Activated CD8-positive, alpha-beta memory T cell treated with anti-CD3 and anti-CD28 coated beads for 24 hours (primary cell): ENCODE measurements at places on chromosomes 12 and 14.
A peak's percentile ranks its signal among the peaks of the same experiment; 100 is the strongest.

DNA sequence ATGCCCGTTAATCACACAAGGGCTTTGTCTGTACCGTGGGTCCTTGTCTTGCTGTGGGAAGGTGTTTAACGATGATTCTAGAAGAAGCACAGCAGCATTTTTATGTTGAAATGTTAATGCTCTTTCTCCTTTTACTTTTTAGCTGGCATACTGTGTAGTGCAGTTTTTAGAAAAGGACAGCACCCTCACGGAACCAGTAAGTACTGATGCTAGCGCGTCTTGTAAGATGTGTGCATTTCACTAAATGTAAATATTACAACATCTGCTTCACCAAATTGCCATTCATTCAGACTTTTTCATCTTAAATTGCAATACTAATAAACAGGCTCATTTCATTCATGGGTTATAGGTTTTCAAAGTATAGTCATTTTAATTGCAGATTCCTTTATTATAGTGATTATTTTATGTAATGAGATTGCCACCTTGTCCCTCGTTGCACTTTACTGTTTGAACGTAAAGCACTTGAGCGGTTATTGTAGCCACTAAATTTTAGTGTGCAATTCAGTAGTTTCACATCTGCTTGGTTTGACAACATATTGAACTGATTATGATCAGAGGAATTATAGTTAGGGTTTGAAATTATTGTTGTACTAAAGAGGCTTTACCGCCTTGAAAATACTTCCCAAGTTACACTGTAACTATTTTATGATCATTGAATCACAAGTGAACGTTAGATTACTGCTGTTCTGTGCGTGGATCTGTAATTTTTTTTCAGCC lies 69.8 kb upstream of the DYNC1H1 start:
- no peak for DNase-seq

- no peak for DNase-seq
Measured at GRCh38 chr12:64187370-64187769, 34.7 kb downstream of the KICS2 start.

- DNase-seq = no peak
Measured at GRCh38 chr12:44846826-44847225, 29.3 kb downstream of the NELL2 start.

GRCh38 chr12:104137001-104137901 lies 759 bp downstream of the NFYB start:
- DNase-seq = peak; percentile 83

- DNase-seq = no peak
Measured at GRCh38 chr12:55041345-55042055, 21.7 kb downstream of the NEUROD4 start.

DNA sequence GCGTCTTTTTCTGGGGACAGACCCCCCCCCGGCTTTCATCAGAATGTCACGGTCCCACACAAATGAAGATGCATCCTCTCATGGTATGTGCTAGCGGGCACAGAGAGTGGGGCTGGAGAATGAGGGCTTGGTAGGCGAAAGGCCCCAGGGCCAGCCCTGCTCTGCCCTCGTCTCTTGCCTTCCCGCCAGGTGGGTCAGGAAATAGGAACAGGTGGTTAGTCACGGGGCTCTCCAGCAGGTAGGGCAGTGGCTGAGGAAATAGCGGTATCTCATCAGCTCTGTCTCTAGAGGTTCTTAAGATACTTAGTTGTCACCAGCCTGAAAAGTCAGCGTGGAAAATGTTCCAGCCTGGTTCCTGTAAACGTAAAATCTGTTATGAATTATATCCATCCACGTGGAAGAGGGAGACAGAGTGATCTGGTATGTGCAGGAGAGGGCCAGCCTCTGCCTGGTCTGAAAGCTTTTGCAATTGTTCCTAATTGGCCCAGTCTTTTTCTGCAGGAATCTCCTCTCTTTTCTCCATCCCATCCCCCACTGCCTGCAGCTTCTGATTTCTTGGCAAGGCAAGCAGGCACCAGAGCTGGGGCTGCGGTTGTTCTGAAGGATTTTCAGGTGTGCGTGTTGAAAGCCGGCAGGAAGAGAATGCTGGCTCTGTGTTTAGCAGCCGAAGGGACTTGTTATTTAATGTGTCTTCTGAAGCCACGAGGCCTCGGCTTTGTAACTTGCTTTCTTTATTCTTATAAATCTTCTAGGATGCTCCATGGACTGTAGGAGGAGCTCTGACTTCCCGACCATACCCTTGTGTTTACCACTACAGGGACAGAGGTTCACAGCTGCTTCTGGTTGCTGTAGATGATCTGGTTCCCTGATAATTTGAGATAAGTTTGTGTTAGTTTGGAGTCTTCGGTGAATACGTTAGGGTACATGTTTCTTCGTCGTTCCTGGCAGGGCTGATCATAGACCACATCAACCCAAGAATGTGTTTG lies 131.1 kb downstream of the CACNA1C start:
- DNase-seq = no peak

DNA sequence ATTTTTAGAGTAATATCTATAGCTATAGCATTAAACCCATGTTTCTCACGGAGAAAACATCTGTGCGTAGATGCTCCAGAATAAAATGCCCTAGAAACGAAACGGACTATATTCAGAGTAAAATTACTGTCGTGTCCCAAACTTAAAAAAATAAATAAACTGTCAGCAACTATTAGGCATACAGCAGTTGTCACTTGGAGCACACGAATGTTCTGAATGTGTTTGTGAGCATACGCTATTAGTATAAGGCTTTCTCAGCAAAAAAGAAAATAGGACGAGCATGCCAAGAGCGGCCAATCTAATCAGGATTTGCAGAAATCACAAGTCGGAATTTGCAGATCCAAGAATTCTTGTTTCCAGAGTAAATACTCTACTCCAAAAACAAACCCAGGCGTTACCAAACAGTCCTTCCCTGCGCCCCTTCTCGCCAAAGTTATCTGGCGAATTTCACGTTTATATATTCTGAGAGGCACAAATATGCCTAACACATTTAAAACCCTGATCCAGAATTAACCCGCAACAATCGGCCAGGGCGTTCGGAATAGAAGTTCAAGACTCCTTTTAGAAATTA lies 836 bp downstream of the PTPN21 start:
- DNase-seq = no peak

- no peak for DNase-seq
Measured at GRCh38 chr14:68448252-68448902, 344.5 kb downstream of the ZFP36L1 start.

- DNase-seq = no peak
Measured at GRCh38 chr12:30701056-30701455, 5.4 kb upstream of the IPO8 start.

GRCh38 chr14:39097159-39097558 lies 5.9 kb downstream of the SEC23A start:
- no peak for DNase-seq

DNA sequence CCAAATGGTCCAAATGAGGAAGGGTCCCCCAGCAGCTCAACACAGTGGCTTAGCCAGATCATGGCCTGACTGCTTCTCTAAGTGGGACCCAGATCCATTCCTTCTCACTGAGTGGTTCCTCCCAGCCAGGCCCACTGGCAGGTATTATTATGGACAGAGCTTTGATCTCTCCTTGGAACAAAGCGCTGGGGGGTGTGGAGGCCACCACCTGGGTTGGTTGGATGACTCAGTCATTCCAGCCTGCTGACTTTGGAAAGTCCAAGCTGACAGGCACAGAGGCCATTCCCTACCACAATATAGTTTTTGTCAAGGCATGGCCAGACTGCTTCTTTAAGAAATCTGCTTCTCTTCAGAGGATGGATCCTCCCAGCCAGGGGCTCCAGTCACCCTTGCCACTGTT lies 341.1 kb downstream of the BTG1 start:
- no peak for DNase-seq

DNA sequence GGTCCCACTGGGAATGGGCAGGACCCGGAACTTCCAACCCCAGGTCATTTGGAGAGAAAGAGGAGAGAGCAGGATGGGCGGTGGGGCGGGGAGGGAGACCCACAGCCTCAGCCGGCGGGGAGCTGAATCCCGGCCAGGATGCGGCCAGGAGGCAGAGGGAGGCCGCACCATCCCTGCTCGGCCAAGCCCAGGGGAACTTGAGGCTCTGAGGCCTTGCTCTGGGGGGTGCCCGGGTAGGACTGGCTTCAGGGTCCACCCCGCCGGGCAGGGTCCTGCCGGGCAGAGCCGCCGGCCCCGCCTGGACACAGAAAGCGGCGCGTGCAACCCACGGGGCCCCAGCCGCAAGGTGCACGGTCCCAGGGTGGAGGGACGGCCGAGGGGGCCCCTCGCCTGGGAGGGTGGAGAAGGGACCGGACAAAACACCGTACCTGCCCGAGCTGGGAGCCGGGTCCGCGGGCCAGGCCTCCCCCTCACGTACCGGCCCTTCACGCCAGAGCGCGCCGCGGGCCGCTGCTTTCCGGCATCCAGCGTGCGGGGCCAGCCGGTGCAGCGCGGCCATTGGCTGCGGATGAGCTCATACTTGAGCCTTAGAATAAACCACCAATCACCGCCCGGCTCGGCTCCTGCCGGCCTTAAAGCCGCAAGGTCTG lies at the start of gene RPS6KL1:
Gene RPS6KL1, minus strand, starts transcription at position 509 of the 650 bp plus-strand sequence. CDS start 1,719 bp downstream, outside the sequence.
- peak; percentile 84 for DNase-seq

DNA sequence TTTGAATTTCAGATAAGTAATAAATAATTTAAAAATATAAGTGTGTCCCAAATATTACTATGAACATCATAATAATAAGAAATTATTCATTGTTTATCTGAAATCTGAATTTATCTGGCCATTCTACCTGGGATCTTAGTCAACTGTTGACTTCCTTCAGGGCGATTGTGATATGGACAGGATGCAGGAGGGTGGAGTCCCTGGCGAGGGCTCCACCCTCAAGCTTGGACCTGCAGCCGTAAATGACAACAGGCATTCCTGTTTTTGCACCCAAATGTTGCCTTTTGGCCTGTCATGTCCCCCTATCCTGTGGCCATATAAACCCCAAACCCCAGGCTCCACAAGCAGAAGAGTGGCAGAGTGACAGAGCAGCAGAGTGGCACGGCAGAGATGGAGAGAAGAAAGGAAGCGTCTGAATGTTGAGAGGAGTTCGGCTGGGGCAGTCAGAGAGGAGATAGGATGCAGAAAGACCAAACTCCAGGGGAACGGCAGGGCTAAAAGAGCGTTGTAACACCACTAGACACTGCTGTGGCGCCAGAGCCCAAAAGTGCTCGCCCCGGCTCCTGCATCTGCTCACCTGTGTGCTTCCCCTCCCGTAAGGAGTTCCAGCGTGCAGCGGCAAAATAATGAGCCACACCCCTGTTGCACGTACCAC lies 39.4 kb upstream of the FUT8 start:
- DNase-seq = no peak

- no peak for DNase-seq
Measured at GRCh38 chr14:80784820-80785219, 156.7 kb downstream of the CEP128 start.

DNA sequence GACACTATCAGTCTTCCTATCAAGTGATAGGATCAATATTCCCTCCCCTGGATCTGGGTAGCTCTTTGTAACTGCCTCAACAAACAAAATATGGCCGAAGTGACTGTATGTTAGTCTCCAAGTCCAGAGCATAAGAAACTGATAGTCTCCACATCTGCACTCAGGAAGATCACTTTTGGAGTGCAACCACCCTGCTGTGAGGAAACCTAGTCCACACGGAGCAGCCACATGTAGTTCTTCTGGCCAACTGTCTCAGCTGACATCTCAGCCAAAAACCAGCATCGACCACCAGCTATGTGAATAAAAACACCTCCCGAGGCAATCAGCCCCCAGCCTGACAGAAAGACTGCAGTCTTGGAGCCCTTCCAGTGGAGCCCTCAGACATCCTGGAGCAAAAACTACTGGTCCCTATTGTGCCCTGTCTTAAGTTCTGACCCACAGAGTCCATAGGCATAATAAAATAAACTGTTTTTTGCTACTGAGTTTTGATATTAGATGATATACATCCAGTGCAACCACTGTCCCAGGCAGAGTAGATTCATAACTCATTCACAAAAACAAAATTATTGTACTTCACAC lies 143.8 kb downstream of the MED13L start:
- no peak for DNase-seq

DNA sequence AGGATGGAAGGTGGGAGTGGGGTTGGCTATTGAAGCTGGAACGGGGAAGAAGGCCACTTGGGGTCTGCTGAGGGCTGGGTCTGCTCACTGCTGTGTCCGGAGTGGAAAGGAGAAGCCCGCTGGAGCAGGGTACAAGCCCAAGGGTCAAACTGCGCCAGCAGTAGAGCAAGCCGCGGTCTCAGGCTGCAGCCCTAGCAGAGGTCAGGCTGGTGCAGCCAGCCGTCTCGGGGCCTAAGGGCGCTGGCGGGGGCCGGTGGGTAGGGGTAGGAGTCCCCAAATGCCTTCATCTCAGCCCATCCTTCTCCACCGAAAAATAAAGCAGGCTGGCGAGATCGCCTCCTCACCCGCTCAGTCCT lies 718 bp upstream of the JDP2 start:
- DNase-seq = no peak

GRCh38 chr14:55103971-55104954 lies 24.8 kb upstream of the LGALS3 start:
- no peak for DNase-seq

- no peak for DNase-seq
Measured at GRCh38 chr14:39233680-39234326, at the start of gene MIA2. Gene MIA2 (plus strand): TSS chr14:39233915. CDS start chr14:39234115, 200 bp downstream.

- DNase-seq = no peak
Measured at GRCh38 chr12:62827042-62827441, 107.9 kb downstream of the PPM1H start.

DNA sequence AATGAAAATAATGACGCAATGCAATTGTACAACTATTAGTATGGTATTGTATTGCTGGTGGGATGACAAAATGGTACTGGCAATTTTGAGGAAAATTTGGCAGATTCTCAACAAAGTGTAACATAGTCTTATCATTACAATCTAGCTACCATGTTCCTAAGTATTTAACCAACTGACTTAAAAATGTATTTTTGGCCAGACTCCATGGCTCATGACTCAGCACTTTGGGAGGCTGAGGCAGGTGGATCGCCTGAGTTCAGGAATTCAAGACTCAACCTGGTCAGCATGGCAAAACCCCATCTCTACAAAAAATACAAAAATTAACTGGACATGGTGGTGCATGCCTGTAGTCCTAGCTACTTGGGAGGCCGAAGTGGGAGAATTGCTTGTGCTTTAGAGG lies 1409.5 kb downstream of the AACS start:
- DNase-seq = no peak

DNA sequence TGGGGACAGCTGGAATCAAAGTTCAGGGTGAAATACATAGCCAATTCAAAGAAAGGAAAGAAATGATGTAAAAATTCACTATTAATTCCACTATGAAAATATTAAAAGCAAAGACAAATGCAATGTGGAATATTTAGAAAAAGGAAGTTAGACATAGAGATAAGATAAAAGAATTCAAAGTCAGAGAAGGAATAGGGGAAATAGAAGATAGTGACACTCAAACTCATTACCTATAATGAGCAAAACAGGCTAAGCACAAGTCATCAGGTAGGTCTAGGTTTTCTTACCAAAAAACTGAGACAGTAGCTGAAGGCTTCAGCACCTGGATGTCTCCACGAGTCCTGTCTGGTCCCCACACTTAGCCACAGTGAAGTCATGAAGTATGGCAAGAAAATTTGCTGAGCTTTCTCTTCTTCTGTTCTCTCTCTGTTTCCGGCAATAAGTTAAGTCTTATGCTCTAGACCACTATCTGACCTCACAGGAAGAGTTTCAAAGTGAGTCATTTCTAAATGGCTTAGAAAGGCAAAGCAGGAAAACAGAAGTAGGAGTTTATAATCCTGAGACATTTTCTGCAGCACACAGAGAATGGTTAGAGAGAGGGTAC lies at the start of gene C3AR1:
Gene C3AR1, minus strand, starts transcription at position 369 of the 604 bp plus-strand sequence. CDS start 6,174 bp downstream, outside the sequence.
- no peak for DNase-seq
